ENCODE measurements at places on chromosomes 4 and X.

- no peak for DNase-seq
Measured at GRCh38 chrX:106940068-106940467, 19.9 kb downstream of the CLDN2 start.

DNA sequence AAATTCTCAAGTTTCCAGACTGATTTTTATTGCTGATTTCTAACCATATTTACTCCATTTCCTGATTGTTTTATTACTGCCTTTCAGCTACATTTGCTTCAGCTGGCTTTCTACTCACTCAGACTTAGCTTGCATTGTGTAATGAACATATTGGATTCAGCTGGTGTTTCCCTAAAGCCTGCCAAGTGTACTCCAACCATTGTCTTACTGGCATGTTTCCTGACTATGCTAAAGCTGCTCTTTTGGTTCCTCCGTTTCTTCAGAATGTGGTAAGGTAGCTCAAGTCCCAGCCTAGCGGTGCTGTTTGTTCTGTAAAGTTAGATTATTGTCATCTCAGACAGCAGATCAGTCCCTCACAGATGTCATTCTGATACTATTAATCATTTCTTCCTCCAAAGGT lies 53.1 kb upstream of the GLRA2 start:
- no peak for DNase-seq

- DNase-seq, result no peak
Measured at GRCh38 chr4:87166296-87166854, 54.0 kb downstream of the KLHL8 start.

GRCh38 chrX:100449696-100450608 lies 39.9 kb upstream of the PCDH19 start:
- no peak for DNase-seq

GRCh38 chrX:104370089-104370488 lies 115.4 kb upstream of the ESX1 start:
- no peak for DNase-seq

- DNase-seq, result no peak
Measured at GRCh38 chr4:112245383-112245782, 13.8 kb downstream of the AP1AR start.

- DNase-seq, result no peak
Measured at GRCh38 chrX:129877401-129877800, 28.6 kb upstream of the UTP14A start.

DNA sequence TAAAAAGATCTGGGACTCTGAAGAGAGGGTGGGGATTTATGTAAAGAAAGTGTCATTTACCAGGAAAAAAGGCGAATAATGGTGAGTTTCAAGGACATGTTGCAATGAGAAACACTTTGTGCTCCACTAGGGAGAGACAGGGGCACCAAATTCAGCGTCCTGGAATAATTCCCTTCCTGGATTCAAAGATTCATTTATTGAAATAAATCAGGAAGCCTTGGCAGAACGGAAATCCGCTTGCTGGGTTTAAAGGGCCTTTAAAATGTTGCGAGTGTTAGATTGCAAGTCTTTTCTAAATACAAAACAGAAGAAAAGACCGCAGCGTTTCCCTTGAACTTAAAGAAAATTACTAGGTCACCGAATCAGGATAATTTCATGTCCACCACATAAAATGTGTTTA lies 3.8 kb upstream of the ZIC3 start:
- DNase-seq, result no peak

DNA sequence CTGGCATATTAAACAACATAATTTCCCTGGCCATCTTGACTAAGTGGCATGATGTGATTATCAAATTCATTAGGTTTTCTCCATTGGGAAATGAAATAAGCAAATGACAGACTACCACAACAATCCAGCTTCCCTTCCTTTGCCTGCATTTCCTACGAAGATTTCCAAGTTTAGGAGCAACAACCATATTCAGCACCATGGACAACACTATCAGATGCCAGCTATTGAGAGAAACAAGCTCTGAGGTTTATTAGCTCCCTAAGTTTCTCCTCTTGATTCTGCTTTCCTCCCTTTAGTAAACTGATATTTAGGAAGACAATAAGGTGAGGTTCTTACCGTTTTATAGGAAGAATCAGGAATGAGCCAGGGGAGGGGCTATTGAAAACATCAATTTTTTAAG lies 36.2 kb downstream of the DCX start:
- DNase-seq, result peak; percentile 25

DNA sequence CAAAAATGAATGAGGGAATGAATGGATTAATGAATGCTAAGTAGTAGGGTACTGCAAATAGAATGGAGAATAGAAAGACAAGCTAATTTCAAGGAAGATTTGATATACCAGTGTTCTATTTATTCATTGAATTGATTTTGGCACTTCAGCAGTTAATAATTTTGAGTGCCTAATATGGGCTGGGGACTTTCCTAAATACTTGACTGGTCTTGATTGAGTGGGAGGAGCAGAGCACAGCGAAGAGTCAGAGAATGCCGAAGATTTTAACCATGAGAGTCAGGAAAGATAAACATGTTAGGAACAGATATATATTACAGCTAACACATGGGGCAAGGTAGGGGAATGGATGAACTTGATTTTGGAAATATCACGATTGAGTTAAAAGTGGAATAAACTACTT lies 10.6 kb downstream of the IL15 start:
- DNase-seq, result no peak

DNA sequence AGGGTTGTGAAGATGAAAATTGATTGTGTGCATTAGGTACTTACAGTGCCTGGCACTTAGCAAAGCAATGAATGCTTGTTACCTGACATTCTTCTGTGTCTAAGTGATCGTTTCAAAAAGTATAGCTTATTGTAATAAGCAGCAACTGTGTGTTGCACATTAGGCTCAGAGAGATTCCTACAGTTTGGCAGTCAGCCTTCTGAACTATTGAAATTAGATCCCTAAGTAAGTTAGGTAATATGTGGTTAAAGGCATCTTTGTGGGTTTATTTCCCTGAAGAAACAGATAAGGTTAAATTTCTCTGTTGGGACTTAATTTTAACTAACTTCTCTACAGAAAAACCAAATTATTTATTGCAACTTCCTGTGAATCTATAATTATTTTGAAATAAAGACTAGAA lies 93.4 kb downstream of the REPS2 start:
- DNase-seq, result no peak

GRCh38 chrX:15988661-15989603 lies 134.3 kb upstream of the AP1S2 start:
- DNase-seq, result no peak

Measured in nephron progenitor cell (in vitro differentiated cells).